Stimulated activated CD4-positive, alpha-beta T cell treated with anti-CD3 and anti-CD28 coated beads, Interleukin-4, amount 100 ng/mL, for 4 hours (primary cell): ENCODE measurements at places on chromosomes 11 and 22.
A peak's percentile ranks its signal among the peaks of the same experiment; 100 is the strongest.

DNA sequence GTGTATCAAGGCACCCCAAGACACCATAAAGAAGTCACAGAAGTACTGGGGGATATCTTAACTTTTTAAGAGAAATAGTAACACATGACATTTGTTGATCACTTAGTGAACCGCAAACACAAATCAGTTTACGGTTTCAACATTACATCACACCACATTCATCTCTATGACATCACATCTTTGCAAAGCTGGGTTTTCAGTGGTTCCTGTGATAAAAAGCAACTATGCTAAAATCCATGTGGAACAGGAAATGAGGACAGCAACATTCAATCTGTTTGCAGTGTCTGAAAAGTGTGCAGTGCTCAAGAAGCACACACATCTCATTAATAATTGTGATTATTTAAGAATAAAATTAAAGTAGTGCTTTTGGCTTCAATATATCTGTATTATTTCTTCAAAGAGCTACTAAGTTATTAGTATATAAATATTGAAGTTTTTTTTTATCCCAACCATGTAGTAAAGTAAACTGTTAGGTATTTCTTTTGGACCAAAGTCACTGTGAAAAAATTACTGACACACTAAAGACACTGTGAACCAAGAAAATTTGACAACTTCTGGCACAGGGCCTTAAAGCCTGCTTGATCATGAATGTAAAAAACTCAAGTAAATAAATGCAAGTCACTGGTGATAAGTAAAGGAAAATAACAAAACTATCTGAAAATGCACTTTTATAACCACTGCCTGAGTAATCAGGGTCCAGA, 156.0 kb upstream of the SOX6 start:
- no peak for DNase-seq

- DNase-seq, result no peak
Measured at GRCh38 chr11:118714816-118715215, 35.4 kb upstream of the TREH start.

GRCh38 chr11:1118755-1119603, 38.8 kb upstream of the MUC5AC start:
- DNase-seq, result no peak

DNA sequence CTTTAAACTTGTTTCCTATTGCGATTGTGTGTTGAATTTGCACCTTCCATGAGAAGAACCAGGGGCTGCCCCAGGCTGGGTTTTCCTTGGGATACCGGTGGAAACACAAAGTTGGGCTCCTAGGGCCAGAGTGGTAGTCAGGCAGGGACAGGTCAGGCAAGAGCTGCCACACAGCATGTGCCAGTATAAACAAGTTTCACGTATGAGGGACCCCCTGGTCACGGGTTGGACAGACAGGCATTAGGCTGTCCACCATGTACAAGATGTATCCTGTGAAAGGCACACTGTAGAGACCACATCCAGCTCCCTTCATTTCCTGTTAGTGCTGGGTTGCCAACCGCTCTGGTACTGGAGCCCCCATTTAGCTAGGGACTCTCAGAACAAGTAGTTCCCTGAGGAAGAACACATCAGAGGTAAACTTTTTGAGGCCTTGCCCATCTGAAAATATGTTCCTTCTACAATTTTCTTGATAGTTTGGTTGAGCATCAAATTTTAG, 8.8 kb downstream of the UPB1 start:
- DNase-seq, result no peak

DNA sequence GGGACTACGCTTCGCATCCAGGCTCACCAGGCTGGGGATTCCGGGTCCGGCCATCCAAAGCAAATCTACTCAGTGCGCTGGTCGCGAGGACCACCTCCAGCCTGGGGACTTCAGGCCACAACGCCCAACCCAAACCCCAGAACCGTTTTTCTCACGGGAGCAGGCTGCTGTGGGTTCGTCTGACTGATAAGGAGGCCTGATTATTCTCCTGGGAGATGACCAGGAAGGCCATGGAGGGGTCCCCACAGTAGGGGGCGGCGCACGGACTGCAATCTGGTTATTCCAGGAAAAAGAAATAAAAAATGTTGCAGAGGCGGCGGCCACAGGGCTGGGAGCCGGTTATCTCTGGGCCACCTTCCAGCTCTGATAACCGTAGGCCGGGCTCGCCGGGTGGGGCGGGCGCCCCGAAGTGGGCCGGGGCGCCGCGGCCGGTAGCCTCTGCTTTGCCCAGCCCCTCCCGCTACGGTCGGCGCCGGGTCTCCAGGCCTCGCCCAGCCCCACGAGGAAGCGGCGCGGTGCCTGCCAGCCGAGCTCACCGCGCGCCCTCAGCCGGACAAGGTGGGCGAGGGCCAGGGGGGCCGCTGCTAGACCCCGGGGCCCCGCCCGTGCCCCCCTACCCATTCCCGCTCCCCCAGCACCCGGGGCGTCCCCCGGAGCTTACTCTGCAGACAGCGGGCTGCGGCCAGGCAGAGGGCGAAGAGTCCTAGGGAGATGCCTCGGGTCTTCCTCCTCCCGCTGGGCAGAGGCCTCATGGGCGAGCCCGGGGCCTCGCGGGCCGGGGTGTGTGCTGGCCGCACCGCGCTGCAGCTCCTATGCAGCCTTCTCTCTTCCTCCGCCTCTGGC, 446 bp downstream of the VSTM5 start:
- no peak for DNase-seq

GRCh38 chr22:42321908-42322561, 51.6 kb upstream of the TCF20 start:
- no peak for DNase-seq

DNA sequence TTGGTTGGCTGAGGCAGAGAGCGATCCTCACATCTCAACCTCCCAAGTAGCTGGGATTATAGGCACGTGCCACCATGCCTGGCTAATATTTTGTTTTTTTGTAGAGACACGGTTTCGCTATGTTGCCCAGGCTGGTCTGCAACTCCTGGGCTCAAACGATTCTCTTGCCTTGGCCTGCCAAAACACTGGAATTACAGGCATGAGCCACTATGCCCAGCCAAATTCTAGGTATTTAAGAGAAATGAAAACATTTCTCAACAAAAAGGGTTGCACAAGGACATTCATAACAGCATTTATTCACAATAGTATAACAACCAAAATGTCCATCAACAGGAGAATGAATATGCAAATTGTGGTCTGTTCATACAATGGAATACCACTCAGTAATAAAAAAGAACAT, 31.7 kb upstream of the RBX1 start:
- DNase-seq, result no peak

DNA sequence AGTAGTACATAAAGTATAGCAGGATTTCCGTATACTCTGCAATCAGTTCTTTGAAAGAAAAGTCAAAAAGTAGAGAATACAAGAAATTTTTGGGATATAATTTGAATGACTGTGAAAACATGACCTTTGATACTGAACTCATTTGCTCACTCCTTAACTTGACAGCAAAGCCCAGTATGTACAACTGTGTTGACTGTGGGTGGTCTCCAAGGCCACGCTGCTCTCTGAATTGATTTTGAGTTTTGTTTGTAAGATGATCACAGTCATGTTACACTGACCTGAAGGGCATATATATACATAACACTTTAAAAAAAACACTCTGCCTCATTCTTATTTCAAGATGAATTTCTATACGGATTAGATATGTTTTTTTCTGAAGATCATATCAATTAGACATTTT, 9.5 kb upstream of the AMOTL1 start:
- DNase-seq, result no peak

DNA sequence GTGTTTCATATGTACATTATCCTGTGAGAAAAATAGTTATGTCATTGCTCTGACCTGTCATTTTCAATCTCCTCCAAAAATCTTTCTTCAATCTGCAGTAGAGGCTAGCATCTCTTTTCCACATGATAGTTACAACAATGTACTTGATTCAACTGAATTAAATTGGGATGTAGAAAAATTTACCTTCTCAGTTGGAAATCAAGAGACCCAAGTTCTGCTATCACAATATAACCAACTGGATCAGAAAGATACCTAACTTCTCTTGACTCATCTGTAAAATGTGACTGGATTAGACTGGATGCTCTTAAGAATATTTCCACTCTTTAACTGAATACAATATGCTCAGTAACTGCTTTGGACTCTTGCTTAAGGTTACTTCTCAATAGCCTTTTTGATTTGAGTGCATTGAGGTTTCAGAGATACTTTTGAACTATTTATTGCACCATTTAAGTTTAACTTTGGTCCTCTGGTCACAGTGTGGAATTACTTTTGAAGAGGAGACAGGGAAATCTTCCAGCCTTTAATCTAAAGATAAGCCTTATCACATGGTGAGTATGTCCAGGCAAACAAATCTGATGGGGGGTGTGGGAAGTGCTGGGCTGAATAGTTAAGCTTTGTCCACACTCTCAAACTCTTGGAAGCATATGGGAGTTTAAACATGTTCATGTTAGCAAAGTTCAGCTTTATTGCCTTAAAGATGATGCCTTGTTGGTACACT, 82.3 kb downstream of the YAP1 start:
- DNase-seq, result no peak

GRCh38 chr11:1917523-1918435, 1.7 kb upstream of the TNNT3 start:
- DNase-seq, result no peak

GRCh38 chr11:57536947-57537619, at the start of gene SMTNL1:
SMTNL1 (plus strand) TSS chr11:57537595; CDS start chr11:57542643, 5,048 bp downstream.
- DNase-seq, result no peak

DNA sequence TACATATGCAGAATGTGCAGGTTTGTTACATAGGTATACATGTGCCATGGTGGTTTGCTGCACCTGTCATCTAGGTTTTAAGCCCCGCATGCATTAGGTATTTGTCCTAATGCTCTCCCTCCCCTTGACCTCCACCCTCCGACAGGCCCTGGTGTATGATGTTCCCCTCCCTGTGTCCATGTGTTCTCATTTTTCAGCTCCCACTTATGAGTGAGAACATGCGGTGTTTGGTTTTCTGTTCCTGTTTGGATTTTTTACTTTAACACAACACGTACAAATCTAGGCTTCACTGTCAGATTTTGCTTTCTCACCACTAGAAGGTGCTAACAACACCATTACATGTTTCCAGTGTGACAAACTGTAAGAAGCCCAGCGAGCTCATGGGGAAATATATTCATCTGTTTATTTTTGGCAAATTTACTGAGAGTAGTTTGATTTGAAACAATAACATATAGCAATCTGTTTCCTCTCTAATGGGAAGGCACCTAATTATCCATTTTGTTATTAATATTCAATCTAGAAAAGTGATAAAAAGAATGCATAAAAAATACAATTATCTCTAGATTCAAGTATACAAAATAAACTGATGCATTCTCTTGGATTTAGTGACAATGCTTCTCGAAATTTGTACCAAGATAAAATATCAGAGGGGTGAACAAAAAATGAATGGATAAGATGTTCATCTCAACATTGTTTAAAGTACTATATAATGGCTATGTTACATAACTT, 23.2 kb upstream of the BIRC3 start:
- no peak for DNase-seq

DNA sequence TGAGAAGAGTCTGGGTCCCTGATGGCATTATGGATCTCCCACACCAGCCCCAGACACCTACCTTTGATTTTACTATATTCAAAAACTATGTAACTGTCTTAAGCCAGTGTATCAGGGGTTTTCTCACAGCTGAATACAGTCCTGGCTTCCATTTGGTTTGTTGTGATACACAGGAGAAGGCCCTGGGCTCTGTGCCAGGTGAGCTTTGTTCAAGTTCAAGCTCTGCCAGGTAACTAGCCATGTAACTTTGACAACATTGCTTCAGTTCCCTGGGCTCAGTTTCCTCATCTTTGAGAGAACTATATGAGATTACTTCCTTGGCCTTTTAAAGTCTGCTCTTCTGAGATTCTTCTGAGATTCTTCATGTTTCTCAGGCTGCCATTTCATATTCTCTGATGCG, 327.5 kb upstream of the TENM4 start:
- no peak for DNase-seq

- no peak for DNase-seq
Measured at GRCh38 chr22:47676685-47677084, 914.2 kb downstream of the TBC1D22A start.

DNA sequence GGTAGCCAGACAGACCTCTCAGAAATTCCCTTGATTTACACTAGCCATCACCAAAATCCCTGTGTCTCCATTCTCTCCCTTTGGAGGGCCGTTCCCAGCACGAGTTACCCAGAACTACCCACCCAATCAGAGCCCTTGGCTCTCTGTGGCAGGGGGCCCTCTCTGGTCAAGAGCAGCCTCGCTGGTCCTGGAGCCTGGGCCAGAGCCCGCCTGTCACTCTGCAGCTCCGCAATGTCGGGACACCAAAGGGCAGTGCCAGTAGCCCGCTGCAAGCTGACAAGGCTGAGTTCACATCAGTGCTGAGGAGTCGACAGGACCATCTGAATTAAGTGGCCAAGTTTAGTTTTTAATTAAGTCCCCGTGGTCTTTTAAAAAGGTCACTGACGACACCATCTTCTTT, 241.6 kb downstream of the ST3GAL4 start:
- no peak for DNase-seq

DNA sequence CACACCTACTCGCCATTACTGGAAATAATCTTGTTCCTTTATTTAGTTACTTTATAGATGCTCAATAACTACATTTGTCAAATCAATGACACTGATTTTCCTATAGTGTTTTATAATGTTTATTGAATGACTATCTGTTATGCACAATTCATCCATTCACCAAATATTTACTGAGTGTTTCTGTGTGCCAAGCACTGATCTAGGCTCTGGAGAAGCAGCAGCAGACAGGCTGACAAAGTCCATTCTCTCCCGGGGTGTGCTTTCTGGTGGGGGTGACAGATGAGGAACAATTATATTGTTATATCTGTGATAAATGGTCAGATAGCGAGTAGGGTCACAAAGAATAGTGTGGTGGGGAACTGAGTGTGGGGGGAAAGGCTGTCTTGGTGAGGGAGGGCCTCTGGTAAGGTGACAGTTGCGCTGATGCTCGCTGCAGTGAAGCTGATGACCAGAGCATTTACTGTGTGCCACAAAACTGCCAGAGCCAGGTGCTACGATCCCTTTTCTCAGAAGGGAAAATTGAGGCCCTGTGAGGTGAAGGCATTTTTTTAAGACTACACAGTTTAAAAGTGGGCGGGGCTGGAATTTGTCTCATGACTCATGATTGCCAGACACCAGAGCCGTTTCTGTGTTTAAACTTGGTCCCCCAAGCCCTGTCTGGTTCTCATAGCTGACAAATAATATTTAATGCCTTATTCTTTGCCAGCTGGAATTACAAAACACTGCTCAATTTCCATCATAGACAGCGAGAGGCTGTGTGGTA, 10.2 kb downstream of the PACS1 start:
- DNase-seq, result peak; percentile 76

DNA sequence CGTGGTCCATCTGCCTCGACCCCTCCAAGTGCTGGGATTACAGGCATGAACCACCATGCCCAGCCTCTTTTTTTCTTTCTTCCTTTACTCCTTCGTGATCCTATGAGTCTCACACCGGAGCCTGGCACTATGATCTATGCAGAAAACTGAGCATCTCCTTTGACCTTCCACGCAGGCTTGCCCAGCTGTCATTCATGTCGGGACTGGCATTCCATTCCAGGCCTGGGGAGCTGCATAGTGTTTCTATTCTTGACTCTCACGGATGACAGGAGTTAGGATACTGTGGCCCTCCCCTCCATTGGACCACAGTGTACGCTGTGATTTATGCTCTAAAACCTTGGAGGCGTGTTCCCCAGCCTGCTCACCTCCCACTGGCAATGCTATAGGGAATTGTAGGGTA, 611.8 kb downstream of the BRD1 start:
- DNase-seq, result no peak
